ENCODE measurements at places on chromosomes 6 and 20.

DNA sequence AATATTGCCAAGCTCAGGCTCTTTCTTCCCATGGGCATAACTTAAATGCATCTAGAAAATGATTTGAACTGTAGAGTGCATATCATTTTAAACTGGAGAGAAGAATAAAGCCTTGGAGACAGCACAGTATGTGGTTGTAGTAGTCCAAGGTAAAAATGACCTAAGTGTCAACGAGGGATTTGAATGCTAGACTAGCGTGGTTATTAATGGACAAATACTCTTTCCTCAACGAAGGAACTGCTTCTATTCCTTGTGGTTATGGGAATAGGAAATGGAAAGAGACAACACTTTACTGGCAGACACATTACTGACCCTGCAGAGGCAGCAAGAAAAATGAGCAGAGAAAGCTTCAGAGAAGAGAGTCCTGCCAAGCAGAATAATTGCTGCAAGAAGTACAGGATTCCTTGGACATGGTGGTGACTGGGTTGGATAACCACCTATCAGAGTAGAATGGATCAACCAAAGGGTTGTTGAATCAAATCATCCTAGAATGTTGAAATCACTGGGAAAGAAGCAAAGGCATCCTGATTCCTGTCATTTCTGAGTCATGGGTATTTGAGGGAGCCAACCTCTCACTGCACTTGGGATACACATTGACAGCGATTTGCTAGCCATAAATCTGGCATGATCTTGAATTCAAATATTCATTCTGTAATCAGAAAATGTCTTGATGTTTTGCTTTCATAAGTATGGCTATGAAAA is 258.1 kb upstream of the EPHA7 start:
- DNase-seq, result no peak

GRCh38 chr20:21090721-21091120 is 15.4 kb downstream of the LINC00237 start:
- no peak for DNase-seq

DNA sequence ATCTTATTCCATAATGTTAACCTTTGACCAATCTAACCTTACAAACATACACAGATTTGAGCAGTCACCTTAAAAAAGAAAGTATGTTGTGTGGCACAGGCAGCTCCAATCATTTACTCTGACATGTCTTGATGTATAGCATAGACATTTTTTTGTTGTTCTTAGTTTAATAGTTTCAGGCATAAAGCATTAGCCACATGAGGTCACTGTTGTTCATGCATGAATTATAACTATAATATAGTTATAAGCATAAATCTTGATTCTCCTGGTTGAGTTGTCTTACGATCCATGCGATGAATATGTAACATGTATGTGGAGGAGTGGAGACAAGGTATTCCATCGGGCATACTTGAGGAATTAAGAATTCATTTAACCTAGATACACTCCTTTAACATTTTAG is 26.1 kb upstream of the NKAIN2 start:
- no peak for DNase-seq

- DNase-seq, result no peak
Measured at GRCh38 chr6:74415056-74415455, 719.1 kb downstream of the CD109 start.

GRCh38 chr6:130525408-130525807 is 159.6 kb downstream of the TMEM200A start:
- no peak for DNase-seq

DNA sequence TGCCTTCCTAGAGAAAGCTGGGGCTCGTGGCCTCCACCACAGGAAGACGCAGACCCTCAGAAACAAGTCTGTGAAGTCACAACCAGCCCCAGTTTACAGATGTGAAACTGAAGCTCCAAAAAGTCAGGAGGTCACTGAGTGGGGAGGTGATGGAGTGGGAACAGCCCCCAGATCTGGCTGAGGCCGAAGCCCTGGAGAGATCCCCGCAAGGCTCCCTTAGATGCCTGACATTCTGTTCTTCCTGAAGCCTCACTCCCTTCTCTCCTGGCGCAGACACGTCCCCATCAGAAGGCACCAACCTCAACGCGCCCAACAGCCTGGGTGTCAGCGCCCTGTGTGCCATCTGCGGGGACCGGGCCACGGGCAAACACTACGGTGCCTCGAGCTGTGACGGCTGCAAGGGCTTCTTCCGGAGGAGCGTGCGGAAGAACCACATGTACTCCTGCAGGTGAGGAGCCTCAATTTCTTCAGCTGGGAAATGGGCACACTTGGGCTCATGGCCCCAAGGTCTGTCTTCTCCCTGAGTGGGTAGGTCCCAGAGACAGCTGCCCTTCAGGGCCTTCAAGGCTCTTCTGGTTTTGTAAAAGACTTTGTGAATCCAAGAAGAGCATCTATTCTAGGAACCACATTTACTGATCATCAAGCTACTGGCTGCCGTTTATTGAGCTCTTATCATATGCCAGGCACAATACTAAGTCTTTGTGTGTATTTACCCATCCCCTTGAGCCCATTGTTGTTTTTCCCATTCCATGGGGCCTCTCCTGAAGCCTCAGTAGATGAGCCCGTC is 50.5 kb downstream of the HNF4A start:
- DNase-seq, result peak; percentile 32
